T-helper 2 cell (primary cell): ENCODE measurements at places on chromosomes 1 and 21.
A peak's percentile ranks its signal among the peaks of the same experiment; 100 is the strongest.

DNA sequence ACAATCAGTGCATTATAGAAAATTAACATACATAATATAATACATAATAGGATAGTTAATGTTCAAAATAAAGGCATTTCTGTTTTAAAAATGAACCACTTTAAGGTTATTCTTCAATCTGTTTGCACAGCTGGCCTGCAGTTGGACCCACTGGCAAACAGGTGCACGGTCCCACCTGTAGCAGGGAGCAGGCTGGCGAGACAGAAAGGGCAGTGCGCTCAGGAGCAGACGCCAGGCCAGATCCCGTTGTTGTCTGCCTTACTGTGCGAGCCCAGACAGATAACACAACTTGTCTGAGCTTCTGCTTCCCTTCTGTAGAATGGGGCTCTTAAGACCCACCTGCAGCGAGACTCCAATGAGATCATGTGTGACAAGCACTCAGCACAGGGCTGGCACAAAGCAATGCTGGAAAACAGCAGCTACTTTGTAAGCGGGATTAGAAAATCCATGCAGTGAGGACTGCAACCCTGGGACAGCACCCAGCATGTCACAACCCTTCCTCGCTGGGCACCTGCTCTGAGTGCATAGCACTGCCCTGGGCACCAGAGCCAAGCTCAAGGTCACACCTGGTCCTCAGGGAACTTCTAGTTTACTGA, 33.5 kb downstream of the VPS26C start:
- no peak for DNase-seq

- no peak for DNase-seq
Measured at GRCh38 chr1:198837278-198838021, 198.6 kb downstream of the PTPRC start.

- DNase-seq: peak; percentile 56
Measured at GRCh38 chr1:176073524-176074157, 133.4 kb downstream of the COP1 start.

DNA sequence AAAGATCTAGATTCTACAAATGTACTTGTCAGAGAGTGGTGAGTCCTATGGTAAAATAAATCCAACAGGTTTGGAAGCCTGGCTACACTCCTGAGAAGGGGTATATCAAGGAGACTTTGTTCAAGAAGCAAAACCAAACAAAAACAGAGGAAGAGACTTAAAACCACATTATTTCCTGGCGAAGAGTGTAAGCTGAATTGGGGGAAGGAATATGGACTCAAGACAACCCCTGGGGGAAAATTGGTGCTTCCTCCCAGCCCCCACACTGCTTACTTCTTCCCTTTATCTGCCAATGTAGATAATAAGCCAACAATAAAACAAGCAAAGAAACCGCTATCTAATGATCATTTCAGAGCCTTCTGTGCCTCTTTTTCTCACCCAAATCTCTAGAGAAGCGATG, 48.4 kb upstream of the ZBTB18 start:
- no peak for DNase-seq

GRCh38 chr1:56174176-56174885, 405.0 kb downstream of the PLPP3 start:
- DNase-seq: no peak

DNA sequence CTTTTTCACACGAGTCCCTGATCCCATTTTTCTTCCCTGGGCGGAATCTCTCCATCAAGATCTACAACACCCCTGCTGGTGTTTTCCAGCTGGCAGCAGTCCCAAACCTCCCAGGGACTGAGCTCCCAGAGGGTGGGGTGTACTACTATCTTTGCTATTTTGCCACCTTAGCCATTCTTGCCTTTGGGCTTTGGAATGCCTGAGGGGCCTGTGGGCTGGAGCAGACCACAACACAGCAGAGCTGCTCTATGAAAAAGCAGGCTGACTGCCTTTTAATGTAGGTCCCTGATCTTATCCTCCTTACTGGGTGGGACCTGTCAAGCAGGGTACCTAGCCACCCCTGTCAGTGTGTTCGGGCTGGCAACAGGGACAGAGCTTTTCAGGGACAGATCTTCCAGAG, 91.9 kb downstream of the KCNT2 start:
- DNase-seq: no peak

DNA sequence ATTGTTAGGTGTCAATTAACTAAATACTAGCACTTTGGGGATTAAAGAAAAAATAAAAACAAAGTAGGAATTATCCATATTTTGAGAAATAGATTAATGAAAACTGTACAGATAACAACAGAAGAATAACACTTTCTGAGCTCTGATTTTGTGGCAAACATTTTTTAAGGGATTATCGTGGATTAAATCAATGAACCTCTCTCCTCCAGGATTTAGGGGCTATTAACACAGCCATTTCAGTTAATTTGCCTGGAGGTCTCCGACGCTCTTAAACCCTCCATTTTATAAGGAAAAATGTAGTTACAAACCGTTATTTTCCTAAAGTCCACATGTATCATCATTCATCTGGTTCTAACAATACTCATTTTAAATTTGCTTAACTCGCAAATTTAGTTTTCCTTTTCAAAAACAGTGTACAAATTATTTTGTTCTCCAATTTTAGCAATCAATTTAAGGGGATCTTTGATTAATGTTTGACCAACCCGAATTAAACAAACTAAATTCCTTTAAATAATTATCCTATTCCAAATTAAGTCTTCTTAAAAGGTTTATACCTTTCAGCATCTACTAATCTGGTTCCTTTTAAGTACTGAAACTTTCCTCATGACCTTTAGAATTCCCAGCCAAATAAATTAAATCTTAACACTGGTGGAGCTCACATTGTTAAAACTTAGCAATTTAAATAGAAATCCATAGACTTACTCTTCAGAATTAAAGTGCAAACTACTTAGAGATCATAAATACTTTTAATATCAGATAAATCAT, 30.7 kb upstream of the RNF187 start:
- no peak for DNase-seq

- DNase-seq: no peak
Measured at GRCh38 chr21:36890086-36890485, 76.4 kb downstream of the HLCS start.

DNA sequence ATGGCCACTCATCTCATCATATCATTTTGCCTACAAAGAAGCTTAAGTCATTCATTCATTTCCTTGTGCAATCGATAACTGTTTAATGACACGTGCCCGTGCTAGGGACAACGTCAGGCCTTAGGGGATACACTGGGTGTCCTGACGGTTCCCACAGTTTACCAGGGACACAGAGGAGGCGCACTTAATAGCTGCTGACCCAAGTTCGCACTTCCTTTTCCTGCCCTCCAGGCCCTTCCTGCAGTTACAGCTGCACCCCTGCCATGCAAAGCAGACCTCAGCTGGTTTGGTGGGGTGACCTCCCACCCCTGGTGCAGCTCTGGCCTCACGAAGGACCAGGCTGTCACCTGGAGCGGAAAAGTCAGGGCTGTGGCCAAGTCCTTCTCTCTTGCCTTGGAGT, 4.2 kb downstream of the SPATA21 start:
- DNase-seq: no peak

DNA sequence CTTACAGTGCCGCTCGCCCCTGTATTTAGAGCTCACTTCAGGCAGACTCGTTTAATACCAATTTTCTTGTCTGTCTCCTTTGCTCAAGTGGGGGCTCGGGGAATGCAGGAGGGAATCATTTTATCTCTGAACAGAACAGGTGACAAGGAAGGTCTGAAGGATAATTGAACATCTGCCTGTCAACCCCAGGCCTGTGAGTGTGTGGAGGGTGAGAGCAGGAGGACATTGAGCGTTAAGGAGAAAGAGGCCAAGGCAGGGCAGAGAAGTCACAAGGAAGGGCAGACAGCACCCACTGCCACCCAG, 9.7 kb upstream of the PEF1 start:
- DNase-seq: no peak

DNA sequence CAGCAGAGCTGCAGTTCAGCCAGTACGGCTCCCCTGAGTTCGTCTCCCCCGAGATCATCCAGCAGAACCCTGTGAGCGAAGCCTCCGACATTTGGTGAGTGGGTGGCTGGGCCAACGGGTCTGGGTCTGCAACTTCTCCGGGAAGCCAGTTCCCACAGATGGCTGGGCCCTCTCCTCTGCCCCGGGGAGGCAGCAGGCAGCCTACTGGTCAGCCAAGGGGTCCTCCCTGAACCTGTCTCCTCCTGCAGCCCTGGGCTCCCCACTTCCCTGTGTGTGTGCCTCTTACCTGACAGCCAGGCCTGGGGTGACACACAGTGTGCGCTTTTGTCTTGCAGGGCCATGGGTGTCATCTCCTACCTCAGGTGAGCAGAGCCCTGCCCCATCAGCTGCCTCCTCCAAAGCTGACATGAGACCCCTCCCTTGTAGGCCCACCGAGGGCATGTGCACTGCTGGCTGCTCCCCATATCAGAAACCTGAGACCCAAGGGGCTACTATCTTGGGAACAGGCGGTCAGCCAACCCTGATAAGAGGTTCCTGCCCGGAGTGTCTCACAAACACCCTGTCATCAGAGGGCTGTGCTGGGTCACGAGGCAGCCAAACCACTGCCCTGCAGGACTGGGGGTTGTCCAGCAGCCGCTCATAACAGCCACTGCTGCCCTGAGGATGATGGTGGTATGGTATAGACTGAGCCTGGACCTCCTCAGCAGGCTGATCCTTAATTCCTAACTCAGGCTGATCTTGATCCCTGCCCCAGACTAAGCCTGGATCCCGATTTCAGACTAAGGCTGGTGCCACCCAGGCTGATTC, 37.6 kb downstream of the TRIM11 start:
- no peak for DNase-seq

DNA sequence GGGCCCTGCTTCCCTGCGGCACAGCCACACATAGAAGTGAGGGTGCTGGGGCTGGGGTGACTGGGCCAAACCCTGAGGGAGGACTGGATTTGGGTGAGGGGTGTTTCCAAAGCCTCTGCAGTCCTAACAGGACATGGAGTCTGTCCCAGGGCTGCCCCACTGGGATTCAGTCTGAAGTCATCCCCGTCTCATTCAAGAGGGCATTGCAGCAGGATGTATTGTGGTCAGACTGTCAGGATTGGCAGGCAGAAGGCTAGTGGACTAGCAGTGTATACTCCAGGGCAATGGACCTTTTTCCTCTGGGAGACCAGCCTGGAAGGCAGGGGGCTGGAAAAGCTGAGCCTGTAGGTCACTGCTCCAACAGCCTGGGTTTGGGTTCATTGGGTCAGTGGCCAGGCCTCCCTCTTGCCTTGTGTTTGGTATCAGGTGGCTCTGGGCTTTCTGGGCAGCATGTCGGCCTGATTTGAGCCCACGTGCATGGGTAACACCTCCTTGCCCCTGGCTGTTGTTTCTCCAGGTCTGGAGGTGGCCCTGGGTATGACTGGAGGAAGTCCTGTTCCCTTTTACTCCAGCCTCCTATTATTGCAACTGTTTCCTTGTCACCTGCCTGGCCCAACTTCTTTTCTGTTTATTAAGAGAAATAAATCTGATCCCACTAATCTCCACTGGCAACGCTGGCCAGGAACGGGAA, 41.0 kb upstream of the SYNC start:
- DNase-seq: no peak

DNA sequence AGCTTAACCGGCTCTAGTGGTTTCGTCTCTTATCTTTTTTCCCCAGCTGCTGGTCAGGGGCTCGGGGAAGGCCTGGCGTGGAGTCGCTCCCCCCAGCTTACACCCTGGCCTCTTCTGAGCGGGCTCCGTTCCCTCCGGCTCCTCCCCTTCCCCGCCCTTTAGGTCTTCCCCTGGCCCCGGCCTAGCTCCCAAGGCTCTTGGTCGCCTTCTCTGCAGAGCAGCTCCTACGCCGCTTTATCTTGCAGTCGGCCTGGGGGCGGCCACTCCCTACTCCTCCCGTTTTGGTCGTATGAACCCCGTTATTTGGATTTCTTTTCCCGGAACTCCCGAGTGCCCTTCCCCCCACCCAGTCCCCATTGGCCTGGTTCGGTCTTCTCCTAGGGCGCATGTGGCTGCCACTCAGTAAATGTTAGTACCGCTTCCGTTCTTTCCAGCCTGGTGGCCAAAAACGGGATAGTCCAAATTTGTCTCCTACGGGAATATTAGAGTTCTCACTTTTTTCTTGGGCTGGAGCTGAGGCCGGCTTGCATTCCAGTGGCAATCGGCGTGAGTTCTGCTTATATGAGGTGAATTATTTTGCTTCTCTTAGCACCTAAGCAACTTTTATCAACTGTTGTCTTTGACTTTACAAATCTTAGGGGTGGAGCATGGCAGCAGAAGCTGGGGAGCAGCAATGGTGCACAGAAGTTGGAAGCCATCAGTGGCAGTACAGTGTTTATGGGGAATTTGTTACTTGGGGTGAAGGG, 467 bp downstream of the THRAP3 start:
- DNase-seq: no peak

DNA sequence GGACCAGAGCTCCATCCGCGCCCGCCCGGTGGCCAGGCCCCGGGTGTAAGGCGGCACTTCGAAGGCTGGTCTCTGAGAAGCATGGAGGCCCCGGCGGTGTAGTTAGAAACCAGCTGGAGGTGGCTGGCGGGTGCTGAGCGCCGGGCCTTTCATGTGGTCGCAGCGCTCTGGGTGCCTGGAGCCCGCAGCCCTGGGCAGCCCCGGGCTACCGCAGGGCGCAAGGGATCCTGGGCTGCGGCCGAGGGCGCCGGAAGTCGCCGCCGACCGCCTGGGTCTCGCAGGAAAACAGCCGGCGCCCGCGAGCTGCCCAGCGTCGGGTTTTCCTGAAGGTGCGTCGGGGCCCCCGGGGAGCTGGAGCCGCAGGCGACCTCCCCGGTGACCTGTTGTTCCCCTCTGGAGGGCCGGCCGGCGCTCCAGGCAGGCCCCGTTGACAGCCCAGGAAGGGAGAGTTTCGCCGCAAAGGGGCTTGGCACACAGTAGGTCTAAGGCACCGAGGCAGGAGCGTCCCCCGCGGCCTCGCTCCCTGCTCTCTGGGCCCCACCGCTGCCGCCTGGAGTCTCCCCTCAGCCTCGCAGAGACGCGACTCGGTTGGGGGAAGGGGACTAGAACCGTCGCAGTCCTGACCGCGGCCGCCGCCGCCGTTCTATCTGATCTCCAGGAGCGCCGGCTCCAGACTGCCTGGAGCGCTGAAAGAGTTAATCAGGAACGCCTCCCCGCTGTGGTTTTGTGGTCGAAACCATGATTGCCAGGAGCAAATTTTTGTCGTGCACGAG, 2.7 kb downstream of the GRHL3 start:
- peak; percentile 70 for DNase-seq

DNA sequence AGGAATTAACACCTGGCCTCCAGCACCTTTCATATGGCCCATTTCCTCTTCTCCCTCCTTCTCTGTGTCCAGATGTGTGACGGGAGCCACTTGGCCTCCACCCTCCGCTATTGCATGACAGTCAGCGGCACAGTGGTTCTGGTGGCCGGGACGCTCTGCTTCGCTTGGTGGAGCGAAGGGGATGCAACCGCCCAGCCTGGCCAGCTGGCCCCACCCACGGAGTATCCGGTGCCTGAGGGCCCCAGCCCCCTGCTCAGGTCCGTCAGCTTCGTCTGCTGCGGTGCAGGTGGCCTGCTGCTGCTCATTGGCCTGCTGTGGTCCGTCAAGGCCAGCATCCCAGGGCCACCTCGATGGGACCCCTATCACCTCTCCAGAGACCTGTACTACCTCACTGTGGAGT, 5.6 kb downstream of the TMEM61 start:
- DNase-seq: no peak

- DNase-seq: peak; percentile 57
Measured at GRCh38 chr1:93878501-93878888, 511 bp downstream of the DNTTIP2 start.

GRCh38 chr1:43008115-43009060, 49.7 kb upstream of the SLC2A1 start:
- no peak for DNase-seq

- peak; percentile 54 for DNase-seq
Measured at GRCh38 chr1:37434292-37435225, 39.8 kb upstream of the ZC3H12A start.
